ENCODE measurements at places on chromosomes 16 and 17.

- DNase-seq = no peak
These were observed 203.5 kb upstream of the IRX3 start for GRCh38 chr16:54490112-54490488.

DNA sequence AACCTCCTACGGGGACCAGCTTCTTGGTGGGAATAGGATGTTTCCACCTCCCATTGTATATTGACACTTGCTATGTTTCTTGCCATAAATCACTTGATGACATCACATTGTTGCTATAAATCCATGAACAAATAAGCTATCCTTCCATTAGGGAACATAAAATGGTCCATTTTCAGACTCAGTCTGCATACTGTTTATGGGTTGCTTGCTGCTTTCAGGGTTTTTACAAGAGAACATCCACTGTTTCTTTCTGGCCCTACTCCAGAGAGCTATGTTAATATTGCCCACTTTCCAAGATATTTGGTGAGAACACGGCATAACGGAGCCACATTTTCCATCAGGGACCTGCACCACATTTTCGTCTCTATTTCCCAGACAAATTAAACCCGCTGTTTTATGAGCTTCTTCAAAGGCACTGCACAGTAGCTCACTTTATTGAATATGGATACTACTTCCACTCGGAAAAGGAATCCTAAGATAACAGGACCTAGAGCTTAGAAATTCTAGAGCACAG, 800.2 kb downstream of the KCNJ2 start:
- DNase-seq = no peak

GRCh38 chr16:2384426-2384825, 43.9 kb upstream of the ABCA3 start:
- no peak for DNase-seq

DNA sequence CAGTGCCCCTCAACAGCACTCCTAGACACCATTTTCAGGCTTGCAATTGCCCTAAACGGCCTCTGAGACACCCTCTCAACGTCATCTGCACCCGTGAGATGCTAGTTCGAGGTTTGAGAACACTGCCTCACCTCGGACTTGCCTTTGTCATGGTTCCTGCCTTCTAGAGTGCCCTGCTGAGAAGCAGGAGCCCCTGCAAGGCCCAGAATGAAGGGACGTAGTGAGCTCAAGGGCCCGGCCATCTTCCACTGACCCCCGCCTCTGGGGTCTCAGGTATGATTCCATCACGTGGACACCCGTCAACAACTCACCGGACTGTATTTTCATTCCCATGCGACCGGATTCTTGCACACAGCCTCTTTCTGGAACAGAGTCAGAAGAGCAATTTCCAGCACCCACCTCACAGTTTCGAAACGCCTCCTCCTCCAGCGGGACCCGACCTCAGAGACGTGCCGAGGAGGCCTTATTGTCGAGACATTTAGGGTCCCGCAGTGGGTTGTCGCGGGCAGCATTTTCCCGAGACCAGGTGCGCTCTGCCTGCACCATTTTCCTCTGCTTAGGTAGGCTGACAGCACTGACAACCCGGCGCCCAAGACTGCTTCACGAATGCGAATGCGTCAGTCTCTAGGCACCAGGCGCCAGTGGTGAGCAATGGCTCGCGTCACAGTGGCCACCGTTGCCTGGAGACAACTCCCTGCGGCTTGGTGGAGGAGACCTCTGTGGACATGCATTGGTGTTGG, 999.9 kb downstream of the KCNJ18 start:
- no peak for DNase-seq

GRCh38 chr17:61409301-61410112, 9.9 kb downstream of the TBX2 start:
- no peak for DNase-seq

DNA sequence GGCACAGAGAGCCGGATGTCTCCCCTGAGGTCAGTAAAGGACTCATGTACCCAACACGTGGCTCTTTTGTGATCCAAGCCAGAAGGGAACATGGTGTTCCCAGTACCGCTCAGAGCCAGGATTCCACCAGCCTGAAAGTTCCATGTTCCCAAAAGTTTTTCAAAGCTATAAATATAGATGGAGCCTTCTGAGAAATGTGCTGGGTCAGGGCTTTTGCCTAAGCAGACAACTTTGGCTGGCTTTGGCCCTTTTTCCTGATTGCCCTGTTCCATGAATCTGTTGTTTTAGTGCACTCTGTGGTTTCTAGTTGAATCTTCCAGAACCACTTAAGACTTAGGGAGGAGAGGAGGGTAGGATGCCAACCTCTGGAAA, 128.5 kb upstream of the HS3ST2 start:
- DNase-seq = no peak

GRCh38 chr17:798246-798645, 16.1 kb downstream of the MRM3 start:
- no peak for DNase-seq

GRCh38 chr16:46763147-46763546, 15.0 kb upstream of the MYLK3 start:
- no peak for DNase-seq

- no peak for DNase-seq
These were observed 28.2 kb downstream of the ATP2C2 start for GRCh38 chr16:84396537-84397008.

- no peak for DNase-seq
These were observed 114.3 kb downstream of the MGAT5B start for GRCh38 chr17:76982408-76983074.

- no peak for DNase-seq
These were observed 102.4 kb downstream of the MAP2K6 start for GRCh38 chr17:69516911-69517310.

- no peak for DNase-seq
These were observed 13.4 kb upstream of the BAHCC1 start for GRCh38 chr17:81381632-81382577.

- no peak for DNase-seq
These were observed 36.9 kb upstream of the C17orf78 start for GRCh38 chr17:37338847-37339246.

DNA sequence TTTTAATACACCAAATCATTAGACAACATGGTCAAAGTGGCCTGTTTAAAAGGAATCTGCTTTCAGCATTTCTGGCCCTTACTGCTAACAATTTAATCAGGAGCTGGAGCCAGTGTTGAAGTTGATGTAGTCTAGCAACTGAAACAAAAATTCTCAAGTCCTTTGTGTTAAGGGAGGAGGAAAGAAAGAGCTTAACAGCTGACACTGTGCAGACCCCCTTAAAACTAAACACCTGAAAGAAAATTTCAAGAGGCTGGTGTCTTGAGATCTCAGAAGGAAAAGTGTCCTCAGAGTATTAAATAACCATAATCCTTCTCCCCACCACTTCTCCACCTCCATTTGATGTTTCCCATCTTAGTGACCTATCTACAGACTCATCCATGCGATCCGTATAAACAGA, 232.1 kb downstream of the FTO start:
- DNase-seq = no peak

- DNase-seq = no peak
These were observed 6.1 kb downstream of the DRC3 start for GRCh38 chr17:17978481-17979424.

DNA sequence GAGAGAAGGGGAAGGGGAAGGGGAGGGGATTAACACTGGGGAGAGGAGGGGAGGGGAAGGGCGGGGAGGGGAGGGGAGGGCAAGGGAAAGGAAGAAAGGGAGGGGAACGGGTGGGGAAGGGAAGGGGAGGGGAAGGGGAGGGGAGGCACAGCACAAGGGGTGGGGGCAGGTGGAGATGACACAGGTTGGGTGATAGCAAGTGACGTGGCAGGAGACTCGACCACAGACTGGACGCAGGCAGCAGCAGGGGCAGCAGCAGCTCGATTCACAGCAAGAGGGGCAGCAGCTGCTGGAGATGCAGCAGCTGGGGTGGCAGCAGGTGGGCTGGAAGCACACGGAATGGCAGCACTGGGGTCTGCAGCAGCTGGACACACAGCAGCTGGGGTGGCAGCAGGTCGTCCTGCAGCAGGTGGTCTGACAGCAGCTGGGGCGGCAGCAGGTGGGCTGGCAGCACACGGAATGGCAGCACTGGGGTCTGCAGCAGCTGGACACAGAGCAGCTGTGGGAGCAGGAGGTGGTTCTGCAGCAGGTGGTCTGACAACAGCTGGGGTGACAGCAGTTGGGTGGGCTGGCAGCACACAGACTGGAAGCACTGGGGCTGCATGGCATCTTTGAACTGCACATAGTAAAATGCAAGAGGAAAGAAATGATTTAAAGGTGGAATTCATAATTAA, at the start of gene KRTAP4-16:
KRTAP4-16 (minus strand) TSS at position 624 of the 674 bp plus-strand sequence; CDS start at position 624, 0 bp downstream.
- no peak for DNase-seq

- no peak for DNase-seq
These were observed 28.4 kb upstream of the MRTFB start for GRCh38 chr16:14042706-14043105.

DNA sequence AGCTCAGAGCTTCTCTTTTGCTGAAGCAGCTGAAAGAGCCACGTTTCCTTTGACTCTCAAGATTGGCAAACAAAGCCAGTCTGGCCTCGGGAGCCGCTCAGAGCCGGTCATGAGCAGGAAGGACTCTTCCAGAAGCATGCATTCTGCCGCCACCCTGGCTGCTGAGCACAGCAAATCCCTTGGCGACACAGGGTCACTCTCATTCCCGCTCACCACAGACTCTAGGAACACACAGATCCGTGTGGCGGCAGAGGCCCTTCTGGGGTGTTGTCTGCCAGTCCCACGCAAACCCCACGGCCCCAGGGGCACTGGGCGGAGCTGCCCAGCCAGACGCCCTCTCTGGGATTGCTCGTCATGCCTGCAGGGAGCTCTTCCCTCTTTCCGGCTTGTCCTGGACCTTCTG, 157.0 kb downstream of the C16orf95 start:
- DNase-seq = no peak

DNA sequence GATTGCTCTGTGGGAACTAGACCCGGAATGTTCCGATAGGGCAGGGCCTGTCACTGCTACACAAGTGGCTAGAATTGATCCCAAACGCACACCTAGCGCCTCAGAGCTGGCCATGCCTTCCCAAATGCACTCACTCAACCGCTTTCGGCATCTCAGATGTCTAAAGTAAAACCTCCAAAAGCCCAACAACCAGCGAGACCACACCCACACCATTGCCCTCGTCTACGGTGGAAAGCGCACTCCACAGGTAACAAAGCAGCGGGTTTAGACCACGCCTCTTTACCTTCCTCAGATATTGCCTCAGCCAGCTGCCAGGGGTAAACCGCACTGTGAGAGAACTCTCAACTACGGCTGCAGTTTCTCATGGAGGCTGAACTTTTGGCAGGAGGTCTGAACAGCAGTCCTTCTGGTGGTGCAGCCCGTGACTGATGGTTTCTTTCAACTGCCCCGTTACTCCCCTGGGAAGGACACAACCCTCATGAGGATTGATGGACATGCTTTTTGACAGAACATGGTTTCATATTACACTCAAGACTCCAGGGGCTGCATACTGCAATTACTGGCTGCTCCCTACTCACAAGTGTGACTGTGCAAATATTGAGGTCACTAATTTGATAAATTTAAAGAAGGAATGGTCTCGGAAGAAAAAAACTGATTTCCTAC, 34.5 kb downstream of the USP7 start:
- DNase-seq = no peak

DNA sequence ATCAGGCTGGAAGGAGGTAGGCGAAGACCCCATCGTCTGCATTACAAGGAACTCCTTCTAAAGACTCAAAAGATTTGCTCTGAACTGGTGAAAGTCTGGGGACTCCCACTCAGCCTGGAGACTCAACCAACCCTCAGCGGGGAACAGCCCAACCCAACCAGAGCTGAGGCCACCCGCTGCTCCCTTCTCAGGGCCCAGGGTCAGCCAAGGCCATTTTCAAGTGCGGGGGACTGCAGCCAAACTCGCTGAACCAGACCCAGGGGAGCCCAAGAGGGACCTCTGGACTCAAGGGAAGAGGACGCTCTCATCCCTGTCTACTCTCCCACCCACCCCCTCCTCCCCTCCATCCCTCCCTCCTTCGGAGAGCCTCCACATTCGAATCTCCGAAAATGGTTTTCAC, 24.1 kb downstream of the XYLT1 start:
- no peak for DNase-seq

DNA sequence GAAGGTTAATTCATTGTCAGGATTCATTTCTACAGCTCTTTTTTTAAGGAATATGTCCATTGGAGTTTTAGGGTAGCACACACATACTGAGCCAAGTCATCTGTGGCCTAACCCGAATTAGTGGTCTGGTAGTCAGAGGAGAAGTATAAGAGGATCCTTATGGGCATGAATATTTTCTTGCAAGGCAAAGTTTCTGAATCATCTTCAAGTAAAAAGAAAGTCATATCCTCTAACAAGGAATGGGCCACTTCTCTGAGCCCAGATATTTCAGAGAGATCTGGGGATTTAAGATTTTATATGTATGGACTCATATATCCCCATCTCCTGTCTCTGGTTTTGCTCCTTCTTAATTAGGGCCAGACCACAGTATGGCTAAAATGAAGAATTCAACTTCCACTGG, 99.2 kb upstream of the CDH8 start:
- DNase-seq = no peak

DNA sequence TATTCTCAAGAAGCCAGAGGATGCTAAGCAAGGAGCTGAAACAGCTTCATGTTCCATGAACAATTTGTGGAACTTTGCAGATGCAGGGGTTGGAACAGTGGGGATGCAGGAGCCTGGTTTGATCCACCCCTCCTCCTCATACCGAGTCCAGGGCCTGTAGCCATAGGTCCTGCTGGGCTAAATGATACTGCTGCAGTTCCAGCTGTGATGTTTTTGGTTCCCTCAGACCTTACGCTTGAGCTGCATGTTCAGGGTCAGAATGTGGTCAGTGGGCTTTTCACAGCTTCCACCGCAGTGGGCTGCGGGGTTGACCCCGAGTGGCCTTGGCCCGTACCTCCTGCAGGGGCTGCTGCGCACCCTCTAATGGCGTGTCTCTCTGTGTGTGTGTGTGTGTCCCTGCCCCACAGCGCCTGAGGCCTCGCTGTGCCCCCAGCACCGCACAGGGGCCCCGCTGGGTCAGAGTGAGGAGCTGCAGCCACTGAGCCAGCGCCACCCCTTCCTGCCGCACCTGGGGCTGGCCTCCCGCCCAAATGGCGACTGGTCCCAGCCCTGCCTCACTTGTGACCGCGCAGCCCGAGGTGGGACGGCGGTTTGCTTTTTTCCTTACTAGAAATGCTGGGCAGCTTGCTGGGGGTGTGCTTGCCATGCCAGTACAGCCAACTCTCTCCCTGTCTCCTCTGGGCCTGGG, 48.2 kb downstream of the EPN2 start:
- no peak for DNase-seq

- DNase-seq = no peak
These were observed 21.2 kb upstream of the VAT1L start for GRCh38 chr16:77767211-77767610.

- no peak for DNase-seq
These were observed 10.0 kb downstream of the ALOX15 start for GRCh38 chr17:4631431-4631830.

DNA sequence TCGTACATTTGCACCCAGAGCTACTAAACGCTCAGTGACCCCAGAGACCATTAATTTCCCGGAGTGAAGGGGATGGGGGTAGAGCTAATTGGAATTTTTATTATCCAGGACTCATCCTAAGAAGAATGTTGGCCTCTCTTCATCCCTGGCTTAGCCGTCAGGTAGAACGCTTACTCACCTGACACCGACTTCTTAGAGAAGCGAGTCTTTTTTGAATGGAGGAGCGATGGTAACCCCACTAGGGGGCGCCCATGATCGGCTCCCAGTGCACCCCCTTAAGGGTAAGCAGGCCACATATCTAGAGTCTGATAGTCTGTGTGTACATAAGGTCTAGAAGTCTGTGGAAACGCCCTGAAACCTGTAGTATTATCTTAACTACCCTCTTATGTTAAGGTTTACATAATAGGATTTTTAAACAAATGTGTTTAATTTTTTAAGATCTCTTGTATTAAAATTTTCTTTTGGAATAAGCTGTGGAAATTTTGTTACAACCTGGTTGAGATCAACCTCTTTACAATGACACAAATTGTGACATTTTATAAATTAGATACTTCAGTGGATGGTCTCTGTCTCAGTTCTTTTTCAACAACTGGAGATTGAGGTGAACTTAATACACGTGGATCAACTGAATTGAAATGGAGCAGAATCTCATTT, 229.8 kb downstream of the CPPED1 start:
- peak; percentile 76 for DNase-seq

Measured in stimulated activated CD4-positive, alpha-beta T cell treated with anti-CD3 and anti-CD28 coated beads, Interleukin-4, amount 100 ng/mL, for 24 hours (primary cell).